ENCODE measurements at places on chromosomes 3 and 15.

DNA sequence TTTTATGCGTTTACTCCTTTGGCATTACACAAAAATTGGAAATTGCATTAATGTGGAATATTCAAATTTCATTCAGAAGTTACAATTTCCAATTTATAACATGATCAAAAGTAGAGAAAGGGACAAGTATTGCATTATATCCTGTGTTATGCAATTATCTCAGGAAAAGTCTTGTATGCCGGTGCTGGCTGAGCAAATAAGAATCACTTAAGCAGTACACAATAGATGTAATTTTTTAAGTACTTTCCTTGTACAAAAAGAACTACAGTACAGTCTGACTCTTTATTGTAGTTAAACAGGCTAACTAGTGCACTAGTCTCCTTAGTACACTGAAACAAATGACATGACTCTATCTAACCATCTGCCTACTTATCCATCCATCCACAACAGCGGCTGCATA is 493.2 kb upstream of the KCNMB2 start:
- DNase-seq, result no peak

- no peak for DNase-seq
Observed at GRCh38 chr3:113133140-113133539, 78.2 kb upstream of the BOC start.

GRCh38 chr3:102177075-102177755 is 257.6 kb upstream of the ZPLD1 start:
- no peak for DNase-seq

DNA sequence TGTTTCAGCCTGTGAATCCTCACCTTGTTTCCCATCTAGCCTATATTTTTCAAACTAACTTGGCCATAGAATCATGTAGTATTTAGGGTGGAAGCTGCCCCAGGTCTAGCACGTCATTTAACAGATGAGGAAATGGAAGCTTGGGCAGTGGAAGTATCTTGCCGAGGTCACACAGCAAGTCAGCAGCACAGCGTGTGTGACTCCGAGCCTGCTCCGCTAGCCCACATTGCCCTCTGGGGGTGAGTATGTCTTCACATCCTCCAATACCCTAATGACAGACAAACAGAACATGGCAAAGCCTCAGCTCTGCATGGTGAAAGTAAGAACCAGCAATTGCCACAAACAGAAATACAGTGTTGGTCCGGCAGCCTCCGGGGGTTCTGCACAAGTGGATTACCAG is 2.2 kb upstream of the CCR5 start:
- DNase-seq, result peak; percentile 59

DNA sequence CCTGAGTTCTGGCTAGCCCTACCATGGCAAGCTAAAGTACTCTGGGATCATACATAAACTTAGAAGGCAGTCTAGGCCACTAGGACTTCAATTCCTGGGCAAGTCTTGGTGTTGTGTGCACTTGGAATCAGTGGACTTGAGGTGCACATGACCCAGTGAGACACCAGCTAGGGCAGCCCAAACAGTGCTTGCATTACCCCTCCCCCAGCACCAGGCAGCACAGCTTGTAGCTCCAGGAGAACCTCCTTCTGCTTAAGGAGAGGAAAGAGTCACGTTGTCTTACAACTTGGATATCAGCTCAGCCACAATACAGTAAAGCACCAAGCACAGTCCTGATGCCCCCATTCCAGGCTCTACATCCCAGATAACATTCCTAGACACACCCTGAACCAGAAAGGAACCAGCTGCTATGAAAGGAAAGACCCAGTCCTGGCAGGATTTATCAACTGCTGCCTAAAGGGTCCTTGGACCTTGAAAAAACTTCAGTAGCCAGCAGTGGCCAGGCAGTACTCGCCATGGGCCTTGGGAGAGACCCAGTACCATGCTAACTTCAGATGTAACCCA is 57.2 kb downstream of the MYO9A start:
- DNase-seq, result no peak

- no peak for DNase-seq
Observed at GRCh38 chr3:21481991-21482390, 269.0 kb downstream of the ZNF385D start.

GRCh38 chr15:72964542-72964941 is 87.7 kb upstream of the NEO1 start:
- DNase-seq, result no peak

DNA sequence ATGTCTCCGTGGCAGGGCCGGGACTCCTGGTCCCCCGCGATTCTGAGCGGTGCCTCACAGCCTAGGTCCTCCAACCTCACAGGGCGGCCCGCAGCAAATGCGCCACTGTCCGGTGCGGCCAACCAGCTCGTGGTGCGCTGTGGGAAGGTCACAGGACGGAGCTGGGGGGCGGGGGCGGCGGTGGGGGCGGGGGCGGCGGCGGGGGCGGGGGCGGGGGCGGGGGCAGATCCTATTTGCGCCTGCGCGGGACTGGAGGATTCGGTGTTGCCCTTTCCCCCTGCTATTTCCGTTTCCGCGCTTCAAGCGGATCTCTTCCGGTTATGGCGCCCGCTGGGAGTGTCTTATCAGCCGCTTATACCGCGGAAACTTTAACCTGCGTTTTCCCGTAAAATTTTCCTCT is 106.7 kb upstream of the SNRPN start:
- no peak for DNase-seq

DNA sequence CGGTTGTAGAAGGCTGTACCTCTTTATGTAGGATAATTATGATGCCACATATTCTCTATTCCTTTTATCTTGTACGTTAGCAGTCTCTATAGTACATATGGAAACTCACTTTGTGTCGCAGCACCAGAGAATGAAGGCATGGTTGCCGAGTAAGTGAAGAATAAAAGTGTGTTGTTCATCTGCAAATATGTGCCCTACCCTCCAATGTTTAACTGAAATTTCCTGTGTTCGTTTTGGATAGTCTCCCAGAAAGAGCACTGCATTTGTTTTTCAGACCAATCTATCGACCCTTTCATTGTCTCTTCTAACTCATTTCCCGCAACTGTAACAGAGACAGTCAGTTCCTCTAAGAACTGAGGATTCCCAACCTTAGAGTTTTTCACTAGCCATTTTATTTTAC is 592.8 kb downstream of the TUSC7 start:
- no peak for DNase-seq

DNA sequence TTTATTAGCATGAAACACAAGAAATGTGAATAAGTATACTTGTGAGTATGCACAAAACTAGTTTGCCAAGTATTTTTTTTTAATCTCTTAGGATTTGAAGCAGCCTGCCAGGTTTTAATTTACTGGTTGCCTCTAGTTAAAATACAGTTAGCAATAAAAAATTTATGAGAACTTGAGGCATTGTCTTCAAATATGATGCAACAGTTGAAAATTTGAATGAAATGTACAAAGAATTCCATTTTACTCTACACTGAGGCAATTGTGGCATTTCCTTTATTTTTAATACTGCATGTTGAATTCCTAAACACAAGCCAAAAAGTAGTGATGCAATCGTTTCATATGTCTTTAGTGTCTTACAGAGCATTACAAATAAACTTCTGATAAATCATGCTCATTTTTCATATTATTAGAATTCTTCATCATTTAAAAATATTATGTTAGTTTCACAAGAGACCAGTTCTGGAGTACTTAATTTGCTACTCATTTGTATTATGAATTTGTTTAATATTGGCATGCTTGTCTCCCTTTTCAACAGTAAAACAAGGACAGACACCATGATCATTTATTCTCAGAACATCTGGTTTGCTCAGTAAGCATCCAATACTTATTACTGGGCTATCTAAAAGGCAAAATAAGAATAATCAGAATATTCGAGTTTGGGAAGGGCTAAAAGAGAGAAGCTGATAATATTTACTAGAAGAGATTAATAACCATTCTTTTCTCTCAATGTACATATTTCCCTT is 124.8 kb upstream of the PTX3 start:
- DNase-seq, result no peak

DNA sequence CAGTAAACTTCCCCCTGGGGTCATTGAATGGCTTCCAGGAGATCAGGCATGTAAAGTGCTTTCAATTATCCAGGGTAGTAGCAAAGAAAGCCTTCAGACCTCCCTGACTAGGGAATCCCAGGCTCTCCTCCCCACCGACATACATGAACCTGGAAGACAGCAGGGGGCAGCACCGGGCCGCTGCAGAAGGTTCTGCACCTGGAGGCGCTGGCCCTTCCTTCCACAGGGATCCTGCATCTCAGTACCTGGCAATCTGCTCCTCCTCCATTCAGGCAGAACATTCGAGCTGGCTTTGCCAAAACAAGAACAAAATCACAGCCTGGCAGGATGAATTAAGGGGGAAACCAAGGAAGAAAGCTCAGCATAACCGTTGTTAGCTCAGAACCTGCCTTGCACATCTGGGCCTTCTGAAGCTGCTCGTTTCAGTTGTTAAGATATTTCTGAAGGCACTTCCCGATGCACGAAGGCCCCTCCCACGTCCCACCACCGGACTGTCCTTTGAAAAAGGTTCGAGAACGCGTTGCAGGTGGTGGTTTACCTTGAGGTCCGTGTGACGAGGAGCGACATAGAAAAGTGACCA is 237.7 kb downstream of the SLCO3A1 start:
- DNase-seq, result no peak

- no peak for DNase-seq
Observed at GRCh38 chr3:41464401-41464800, 265.1 kb downstream of the CTNNB1 start.

GRCh38 chr15:61857169-61857829 is 202.9 kb downstream of the VPS13C start:
- DNase-seq, result no peak

DNA sequence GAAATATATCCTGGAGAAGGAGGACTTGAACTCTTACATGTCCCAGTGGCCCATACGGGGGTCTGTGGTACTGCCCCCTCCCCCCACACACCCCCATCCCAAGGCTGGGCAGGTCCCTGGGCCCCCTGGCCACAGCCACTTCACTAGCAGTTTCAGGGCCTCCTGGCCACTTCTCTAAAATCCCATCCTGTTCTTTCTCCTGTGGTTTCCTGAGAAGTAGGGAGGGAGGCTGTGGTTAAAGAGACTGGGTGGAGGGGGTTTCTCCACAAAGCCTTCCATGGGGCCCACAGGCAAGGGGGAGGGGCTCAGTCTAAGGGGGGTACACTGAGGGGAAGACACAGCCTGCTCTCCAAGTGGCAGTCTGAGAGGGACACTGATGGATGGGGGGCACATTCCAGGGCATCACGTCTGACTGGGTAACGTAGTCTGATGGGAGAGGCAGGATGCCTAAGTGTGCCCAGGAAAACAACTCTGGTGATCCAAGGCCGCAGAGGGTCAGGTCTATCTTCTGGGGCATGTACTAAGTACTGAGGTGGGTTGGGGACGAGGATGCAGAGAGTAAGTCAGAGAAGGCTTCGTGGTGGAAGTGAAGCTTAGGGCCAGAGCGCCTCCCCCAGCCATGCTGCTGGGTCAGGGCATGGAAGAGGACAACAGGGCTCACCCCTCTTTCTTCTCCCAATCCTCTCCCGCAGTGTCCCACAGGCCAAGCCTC is 48.0 kb upstream of the C15orf39 start:
- DNase-seq, result no peak

GRCh38 chr15:64884679-64885078 is 27.0 kb upstream of the ANKDD1A start:
- no peak for DNase-seq

- no peak for DNase-seq
Observed at GRCh38 chr15:88316586-88316985, 60.0 kb upstream of the NTRK3 start.

Data from stimulated activated CD4-positive, alpha-beta T cell treated with anti-CD3 and anti-CD28 coated beads, Interleukin-1b, Interleukin-23, amount 100 ng/mL, for 48 hours (primary cell).